ENCODE measurements at places on chromosomes 5 and 9.

- DNase-seq: no peak
Observed at GRCh38 chr5:157918811-157919742, 60.1 kb upstream of the CLINT1 start.

GRCh38 chr5:125043781-125044391 lies 297.4 kb upstream of the ZNF608 start:
- DNase-seq: no peak

- DNase-seq: no peak
Observed at GRCh38 chr5:37043693-37044092, 167.1 kb downstream of the NIPBL start.

GRCh38 chr5:1672396-1672795 lies 127.2 kb downstream of the MRPL36 start:
- no peak for DNase-seq

GRCh38 chr9:97807681-97808080 lies 45.3 kb upstream of the FOXE1 start:
- no peak for DNase-seq

- DNase-seq: no peak
Observed at GRCh38 chr9:72924154-72924790, 28.6 kb downstream of the ALDH1A1 start.

DNA sequence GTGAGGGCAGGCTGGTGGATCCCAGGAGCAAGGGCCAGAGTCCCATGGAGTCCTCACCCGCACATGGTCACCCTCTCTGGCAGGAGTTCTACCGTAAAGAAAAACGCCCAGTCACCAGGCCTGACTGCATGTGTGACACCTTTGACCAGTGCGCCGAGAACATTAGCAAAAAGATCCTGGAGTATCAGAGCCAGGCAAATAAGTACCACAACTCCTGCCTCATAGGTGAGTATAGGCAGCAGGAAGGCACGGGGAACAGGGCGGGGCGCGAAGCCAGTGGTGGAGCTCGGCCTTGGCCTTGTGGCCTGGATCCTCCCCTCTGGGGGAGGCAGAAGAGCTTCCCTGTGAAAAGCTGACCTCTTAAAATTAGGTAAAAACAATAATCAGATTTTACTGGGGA lies 45.4 kb upstream of the TDRD7 start:
- no peak for DNase-seq

DNA sequence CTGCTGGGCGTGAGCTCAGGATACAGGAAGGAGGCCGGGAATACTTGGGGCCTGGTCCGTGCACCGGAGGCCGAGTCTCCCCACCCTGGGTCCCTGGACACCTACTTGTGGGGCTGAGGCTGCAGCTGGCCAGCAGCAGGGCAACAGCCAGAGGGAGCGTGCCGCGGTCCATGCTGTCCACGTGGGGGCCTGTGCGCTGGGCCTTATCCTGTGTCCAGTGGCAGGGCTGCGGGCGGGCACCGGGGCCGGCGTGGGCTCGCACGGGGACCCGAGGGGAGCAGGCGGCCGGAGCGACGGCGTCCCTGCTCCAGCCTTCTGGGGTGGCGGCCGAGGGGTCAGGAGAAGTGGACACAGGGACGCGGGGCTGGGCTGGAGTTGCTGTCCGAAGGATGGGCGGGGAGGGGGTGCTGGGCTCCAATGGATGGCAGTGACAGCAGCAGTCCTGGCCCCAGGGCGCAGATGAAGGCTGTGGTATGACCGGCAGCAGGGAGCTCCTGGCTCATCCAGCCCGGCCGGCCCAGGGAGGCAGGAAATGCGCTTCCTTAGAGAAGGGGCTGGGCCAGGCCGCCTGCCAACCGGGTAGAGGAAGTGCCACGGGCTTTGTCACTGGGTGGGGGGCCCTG lies at the start of gene ENG:
Gene ENG (minus strand): TSS at position 475 of the 623 bp plus-strand sequence. CDS start 303 bp downstream, at position 172.
- DNase-seq: no peak

- no peak for DNase-seq
Observed at GRCh38 chr9:33921967-33922895, 105.3 kb downstream of the UBE2R2 start.

GRCh38 chr5:56330167-56330566 lies 97.0 kb upstream of the ANKRD55 start:
- DNase-seq: no peak

GRCh38 chr5:111063709-111064322 lies 7.7 kb upstream of the TSLP start:
- no peak for DNase-seq

GRCh38 chr9:81826517-81826906 lies 101.7 kb upstream of the SPATA31D4 start:
- no peak for DNase-seq

DNA sequence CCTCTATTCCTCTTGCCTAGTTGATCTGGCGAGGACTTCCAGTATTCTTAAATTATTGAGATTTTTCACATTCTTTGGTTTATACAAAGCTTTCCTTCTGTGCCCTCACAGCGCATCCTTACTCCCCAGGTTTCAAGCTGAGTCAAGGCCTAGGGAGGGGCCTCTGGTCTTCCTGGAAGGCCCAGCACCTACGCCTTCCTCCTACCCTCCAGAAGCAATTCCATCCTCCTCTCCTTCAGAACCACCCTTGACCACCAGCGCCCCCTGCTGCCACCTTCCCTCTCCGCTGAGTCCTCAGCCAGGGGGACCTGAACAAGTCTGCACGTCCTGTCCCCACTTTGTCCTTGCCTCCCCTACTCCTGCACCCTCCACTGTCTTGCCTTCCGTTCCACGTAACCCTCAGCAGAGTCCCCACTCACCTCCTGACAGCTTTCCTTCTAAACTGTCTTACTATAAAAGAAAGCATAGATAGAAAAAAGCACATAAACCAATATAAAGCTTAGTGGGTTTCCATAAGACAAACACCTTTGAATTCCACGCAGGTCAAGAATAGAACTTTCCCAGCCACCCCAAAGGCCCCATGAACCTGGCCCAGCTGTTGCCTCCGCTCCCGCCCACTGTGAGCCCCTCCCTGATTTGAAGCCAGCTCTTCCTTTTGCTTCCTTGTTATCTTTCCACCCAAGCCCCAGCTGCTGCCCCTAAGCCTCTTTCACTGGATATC lies 63.0 kb upstream of the CTSL start:
- peak; percentile 44 for DNase-seq

DNA sequence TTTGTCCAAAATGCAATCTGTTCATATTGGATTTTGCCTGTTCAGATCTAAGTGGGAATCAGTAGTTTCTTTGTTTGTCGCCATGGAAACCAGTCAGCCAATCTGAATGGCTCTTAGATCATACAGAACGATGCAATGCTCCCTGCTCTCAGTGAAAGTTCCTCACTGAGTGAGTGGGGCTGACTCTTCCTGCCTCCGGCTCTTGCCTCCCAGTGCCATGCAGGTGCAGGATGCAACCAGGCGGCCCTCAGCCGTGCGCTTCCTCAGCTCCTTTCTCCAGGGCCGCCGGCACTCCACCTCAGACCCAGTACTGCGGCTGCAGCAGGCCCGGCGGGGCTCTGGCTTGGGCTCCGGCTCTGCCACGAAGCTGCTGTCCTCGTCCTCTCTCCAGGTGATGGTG lies at the start of gene PTPDC1:
Gene PTPDC1 (plus strand): TSS at position 151 of the 400 bp plus-strand sequence. CDS start 67 bp downstream, at position 218.
- no peak for DNase-seq

- no peak for DNase-seq
Observed at GRCh38 chr9:77598991-77599390, 49.1 kb downstream of the GNA14 start.

- DNase-seq: no peak
Observed at GRCh38 chr9:27338527-27338903, 41.6 kb upstream of the EQTN start.

- DNase-seq: no peak
Observed at GRCh38 chr5:156783092-156783491, 67.0 kb upstream of the PPP1R2B start.

GRCh38 chr9:5586391-5586802 lies 42.5 kb upstream of the RIC1 start:
- DNase-seq: no peak

DNA sequence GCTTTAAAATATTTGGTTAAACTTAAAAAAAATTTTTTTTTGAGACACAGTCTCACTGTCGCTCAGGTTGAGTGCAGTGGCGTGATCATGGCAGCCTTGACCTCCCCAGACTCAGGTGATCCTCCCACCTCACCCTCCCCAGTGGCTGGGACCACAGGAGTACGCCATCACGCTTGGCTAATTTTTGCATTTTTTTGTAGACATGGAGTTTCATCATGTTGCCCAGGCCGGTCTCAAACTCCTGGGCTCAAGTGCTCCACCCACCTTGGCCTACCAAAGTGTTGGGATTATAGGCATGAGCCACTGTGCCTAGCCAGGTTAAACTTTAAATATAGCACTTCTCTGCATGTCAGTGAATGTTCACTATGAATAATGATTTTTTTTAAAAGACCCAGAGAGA lies 224.5 kb upstream of the RFX3 start:
- DNase-seq: no peak

GRCh38 chr5:181105391-181106025 lies 25.5 kb downstream of the OR2V1 start:
- DNase-seq: no peak

GRCh38 chr5:31964007-31964360 lies 210.1 kb downstream of the GOLPH3 start:
- DNase-seq: no peak

DNA sequence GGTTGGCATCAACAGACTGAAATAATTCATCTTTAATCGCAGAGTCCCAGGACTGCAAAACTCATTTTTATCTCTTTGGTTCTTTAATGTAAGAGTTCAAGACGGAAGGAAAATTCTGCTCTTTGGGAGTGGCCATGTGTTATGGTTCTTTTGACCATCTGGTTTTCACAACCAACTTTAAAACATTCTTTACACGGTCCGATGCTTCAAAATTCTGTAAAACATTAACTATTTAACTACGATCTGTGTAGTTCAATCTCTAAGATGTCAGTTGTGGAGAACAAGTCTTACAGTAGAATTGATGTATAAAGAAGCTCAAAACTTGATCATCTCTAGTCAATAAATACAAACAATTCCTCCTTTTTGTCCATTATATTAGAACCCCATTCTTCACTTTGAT lies 83.0 kb downstream of the CMYA5 start:
- DNase-seq: no peak

DNA sequence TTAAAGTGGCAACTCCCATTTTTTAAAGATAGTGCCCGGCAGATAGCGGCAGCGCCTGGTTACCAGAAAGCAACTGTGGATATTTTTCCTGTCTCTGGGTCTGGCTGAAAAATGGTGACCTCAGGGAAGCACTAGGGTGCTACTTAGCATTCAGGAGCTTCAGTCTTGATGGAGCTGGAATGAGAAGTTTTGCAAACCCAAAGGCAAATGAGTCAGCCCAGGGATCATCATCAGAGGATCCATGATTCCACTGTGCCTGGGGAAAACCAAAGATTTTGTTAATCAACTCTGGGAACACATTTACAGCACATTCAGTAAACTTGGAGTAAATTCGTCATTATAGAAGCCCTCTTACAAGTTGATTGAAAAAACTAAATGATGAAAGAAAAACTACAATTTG lies 26.7 kb downstream of the F2R start:
- no peak for DNase-seq

DNA sequence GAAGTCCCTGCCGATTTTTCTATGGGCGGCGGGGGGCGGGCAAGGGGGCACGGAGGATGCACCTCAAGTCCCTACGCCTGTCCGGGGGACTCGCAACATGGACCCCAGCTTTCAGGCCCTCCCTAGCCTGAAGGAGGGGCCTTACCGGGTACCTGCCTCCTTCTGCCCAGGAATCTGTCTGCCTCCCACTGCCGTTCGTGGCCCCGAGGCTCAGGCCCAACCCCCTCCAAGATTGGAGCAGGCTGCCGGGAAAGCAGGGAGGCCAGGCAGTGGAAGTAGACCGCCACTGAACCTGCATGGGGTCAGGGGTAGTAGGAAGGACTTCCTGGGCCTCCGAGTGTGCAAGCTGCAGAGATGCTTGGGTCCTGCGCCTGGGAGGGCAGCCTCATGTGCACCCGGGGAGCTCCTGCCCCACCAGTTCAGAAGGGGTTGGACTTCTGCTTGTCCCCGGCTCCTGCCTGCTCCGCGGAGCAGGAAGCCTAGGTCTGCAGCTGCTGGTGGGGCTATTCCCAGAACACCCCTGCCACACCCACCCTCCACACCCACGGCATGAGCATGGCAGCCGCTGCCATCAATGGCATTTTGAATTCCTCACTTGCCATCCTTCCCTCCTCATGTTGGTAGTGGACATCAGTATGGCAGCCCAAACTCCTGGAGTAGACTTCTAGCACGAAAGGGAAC lies 1312.7 kb upstream of the ACO1 start:
- no peak for DNase-seq

DNA sequence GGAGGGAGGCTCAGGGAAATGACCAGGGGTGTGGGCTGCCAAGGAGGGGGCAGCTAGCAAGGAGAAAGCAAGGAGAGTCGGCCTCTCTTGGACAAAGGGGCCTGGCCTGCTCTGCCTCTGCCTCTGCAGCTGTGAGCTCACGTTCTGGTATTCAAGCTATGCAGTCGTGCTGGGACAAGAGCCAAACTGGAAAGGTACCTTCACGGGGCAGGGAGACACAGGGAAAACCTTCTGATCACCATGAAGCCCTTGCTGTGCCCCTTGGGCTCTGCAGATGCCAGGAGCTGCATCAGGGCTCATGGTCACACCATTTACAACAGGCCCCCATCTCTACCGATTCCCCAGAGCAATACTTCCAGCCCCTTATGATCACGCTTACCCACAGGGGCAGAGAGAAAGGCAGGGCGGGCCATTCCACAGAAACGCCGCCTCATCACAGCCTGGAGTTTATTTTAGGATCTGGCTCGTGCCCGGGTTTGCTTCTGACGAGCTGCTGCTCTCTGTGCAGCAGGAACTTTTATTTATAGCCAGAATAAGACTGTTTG lies 63.2 kb downstream of the PRRT1B start:
- DNase-seq: no peak

DNA sequence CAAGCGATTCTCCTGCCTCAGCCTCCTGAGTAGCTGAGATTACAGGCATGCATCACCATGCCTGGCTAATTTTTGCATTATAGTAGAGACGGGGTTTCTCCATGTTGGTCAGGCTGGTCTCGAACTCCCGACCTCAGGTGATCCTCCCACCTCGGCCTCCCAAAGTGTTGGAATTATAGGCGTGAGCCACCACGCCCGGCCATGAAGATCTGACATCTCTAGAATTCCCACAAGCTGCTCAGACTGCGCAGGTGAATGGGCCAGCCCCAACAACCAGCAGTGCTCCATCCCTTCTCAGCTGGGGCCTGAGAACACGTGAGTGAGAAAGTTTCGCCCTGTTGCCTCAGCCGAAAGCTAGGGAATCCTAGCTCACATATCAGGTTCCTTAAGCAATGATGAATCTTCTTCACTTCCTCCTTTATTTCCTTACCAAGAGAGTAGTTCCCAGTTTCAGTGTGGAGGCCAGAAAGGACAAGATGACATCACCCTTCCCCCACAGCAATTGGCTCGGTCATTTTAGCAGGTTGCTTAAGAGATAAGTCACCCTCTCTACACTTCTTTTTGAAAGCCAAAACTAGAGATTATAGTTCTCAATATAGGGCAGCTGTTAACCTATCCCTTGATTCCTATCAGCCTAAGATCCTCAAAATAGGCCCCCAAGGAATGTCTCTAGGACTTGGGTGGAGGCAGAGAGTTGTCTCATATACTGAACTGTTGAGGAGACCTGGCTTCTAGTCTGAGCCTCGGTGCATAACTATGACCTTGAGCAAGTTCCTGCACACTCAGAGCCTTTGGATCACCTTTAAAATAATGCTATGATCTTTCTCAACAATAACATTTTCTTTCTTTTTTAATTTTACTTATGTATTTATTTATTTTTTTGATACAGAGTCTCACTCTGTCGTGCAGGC lies 23.9 kb upstream of the PPP2CA start:
- no peak for DNase-seq
